NCI-H1092 (cell line): ENCODE measurements at places on chromosomes 1 and 21.

GRCh38 chr1:212759683-212760082, 31.9 kb downstream of the NSL1 start:
- DNase-seq: no peak

DNA sequence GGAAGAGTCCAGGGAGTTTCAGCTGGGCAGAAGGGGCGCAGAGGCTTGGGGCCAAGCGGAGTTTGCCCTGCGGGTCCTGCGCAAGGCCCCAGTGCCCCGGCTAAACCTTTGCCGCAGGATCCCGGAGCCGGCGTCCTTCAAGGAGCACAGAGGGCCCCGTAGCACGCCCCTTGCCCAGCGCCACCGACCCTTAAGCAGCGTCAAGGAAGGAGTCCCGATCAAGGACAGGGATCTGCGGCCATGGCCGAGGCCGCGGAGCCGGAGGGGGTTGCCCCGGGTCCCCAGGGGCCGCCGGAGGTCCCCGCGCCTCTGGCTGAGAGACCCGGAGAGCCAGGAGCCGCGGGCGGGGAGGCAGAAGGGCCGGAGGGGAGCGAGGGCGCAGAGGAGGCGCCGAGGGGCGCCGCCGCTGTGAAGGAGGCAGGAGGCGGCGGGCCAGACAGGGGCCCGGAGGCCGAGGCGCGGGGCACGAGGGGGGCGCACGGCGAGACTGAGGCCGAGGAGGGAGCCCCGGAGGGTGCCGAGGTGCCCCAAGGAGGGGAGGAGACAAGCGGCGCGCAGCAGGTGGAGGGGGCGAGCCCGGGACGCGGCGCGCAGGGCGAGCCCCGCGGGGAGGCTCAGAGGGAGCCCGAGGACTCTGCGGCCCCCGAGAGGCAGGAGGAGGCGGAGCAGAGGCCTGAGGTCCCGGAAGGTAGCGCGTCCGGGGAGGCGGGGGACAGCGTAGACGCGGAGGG, 520 bp downstream of the CLIC6 start:
- no peak for DNase-seq

DNA sequence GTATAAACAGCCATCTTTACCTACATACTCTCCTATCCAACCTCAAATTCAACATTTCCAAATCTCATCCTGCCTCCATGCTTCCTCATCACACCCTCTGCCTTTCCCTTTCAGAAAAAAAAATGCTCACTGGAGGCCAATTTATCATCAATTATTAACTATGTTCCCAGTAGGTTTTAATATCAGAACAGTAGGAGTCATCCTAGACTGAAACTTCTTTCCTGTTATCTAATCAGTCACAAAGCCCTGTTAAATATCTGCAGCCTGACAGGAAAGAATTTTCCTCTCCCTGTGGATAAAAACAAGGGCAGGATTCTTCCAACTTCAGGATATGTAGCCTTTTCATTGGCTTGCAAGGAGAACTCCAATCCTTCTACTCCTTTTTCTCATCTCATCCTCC, 28.4 kb downstream of the EGLN1 start:
- DNase-seq: no peak

DNA sequence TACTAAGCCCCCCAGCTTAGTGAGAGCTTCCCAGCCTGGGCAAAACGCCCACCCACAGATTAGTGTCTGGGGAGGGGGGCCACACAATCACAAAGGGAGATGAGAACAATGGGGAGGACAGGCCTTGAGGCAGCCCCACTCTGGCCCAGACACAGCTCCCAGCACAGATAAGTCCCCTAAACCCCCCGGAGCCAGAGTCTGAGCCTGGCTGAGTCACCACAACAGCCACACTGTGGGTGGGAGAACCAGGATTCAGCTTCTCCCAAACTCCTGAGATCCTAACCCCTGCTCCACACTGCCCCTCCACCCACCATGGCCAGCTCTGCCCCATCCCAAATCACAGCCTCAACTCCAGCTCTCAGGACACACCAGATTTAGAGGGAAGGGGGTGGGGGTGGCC, 4.2 kb downstream of the NECTIN4 start:
- DNase-seq: no peak

GRCh38 chr1:178966312-178966711, 59.4 kb upstream of the FAM20B start:
- no peak for DNase-seq

- DNase-seq: no peak
Observed at GRCh38 chr1:168007691-168008090, 70.8 kb upstream of the MPC2 start.

GRCh38 chr1:84582802-84583587, 8.8 kb upstream of the CTBS start:
- no peak for DNase-seq

DNA sequence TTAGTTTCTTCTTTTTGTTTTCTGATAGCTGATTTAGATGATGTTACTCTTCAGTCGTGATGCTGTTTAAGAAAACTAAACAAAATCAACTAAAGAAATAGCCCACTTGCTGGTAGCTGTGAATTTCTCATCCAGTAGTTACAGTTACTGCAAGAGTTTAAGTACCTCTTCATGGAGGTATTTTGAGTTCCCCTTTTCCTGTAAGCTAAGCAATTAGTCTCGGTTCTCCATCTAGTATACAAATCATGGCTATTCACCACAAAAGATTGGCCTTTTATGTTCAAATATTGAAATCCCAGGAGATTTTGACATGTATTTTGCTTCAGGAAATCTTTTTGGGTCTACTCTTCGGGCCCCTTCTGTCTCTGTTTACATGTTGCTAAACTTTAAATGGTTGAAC, 31.1 kb downstream of the HUNK start:
- no peak for DNase-seq

GRCh38 chr1:75732703-75733102, 8.2 kb downstream of the ACADM start:
- no peak for DNase-seq

DNA sequence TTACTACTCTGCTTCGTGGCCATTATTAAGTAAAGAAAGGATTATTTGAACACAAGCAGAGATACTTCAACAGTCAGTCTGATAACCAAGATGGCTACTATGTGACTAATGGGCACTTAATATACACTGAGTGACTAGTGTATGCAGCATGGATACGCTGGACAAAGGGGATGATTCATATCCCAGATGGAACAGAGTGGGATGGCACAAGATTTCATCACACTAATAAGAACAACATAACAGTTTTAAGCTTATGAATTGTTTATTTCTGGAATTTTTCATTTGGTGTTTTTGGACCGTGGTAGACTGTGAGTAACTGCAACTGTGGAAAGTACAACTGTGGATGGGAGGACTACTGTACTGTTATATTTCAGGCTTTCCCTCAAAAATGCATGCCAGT, 9.4 kb downstream of the ZCCHC17 start:
- DNase-seq: no peak

DNA sequence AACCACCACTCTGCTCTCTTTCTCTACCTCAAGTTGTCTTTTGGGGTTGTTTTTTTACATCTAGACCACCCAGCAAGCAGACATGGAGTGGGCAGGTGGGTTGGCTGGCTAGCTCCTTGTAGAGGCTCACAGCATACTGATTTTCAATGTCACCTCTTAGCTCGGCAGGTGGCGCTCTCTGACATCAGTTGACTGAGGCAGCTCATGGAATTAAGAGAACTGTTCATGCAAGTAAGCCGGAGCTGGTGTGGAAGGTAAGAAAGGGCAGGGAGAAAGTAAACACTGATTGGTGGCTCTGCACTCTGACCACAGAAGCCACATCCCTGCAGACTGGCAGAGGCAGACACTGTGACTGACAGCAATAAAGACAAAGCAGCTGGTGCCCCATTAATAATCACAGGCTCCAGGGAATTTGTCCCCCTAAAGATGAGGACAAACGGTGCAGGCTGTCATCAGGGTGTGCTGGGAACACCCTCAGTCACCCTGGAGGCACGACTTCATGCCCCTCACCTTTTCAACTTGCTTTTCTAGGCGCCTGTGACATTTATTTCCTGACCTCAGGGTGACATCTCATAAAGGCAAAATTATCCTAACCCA, 226.8 kb downstream of the LMX1A start:
- DNase-seq: peak; percentile 80
